Esophagus muscularis mucosa (tissue), 4 donors: ENCODE measurements at places on chromosomes 5 and 9. TPM values are rescaled to one million over a fixed set of nuclear protein-coding genes. Genes with fewer than 3 reads are reported as not detected.

DNA sequence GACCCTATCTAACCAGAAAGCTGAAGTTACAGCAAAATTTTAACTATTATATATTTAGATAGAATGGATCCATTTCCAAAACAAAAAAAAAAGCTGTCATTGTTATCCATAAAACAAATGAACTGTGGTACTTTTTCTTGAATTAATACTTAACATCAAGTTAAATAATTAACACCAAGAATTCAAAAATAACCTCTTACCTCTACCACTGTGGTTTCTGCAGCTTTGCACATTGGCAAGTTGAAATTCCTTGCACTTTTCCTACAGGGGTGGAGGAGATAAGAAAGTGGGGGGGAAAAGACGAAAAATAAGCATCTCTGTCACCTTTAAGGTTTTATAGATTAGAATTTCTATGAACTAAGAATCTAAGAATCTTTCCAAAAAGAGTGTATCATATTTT is 30.0 kb downstream of the OXCT1 start:
- H3K36me3 ChIP-seq: peaks cover 27% of the 10 kb centered on the region
- no peak for DNase-seq
- H3K4me1 ChIP-seq: peaks cover 12% of the 10 kb centered on the region
- H3K27ac ChIP-seq: no peak overlapping the region

DNA sequence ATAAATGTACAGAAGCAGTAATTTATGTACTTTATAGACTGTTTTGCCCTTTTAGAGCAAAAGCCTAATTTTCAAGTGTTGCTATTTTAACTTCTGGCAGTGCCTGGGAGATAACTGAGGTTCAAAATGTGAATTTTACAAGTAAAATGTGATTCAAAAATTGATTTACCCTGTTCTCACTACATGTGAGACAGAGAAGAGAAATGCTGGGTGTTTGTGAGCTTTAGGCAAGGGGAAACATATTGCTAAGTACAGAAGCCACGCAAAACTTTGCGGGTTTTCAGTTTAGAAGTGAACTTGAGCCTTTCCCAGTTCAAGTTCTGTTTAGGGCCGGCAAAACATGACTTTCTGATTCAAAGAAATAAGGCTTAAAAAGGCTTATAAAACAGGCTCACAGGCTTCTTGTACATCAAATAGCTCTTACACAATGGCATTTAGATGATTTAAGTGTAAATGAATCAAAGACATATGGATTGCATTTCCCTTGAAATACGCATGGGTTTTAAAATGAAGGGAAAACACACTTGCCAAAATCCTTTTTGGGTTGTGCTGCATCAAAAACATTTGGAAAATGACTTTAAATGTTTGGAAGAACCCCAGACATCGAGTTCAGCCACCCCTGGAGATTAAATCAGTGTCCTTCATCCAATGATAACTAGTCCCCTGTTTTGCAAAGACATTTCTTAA is 370.8 kb upstream of the MEF2C start:
- DNase-seq: no peak
- H3K4me3 ChIP-seq: no peak overlapping the region
- H3K27ac ChIP-seq: no peak overlapping the region
- no peaks in the 10 kb centered on the region for H3K36me3 ChIP-seq
- H3K27me3 ChIP-seq: no peaks in the 10 kb centered on the region

DNA sequence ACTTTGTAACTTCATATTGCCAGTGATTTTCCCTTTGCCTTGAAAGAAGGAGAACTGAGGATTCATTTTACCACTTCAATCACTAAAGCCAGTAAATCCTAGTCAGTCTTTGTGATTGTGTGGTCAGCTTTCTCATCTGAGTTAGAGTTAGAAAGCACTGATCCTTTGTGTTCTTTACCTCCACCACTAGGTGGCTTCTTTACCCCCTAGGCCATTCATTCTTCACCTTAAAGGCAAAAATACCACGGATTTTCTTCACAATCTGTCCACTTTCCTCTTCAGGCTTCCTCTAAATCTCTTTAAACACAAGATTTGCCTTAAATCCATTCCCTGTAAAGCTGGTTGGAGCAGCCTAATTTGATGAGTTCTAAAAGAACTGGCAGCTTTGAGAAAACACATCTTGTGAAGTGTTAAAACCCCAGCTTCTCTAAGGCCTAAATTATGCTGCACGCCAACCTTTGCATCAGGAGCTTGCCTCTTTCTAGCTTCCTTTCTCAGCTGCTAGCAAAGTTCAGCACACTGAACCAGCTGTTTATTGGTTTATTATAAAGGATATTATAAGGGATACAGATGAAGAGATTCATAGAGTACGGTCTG is 20.4 kb downstream of the BDP1 start:
- no peak overlapping the region for H3K27ac ChIP-seq
- no peaks in the 10 kb centered on the region for H3K4me1 ChIP-seq
- peaks cover 77% of the 10 kb centered on the region for H3K36me3 ChIP-seq
- no peak for DNase-seq
- no peaks in the 10 kb centered on the region for H3K27me3 ChIP-seq
- no peak overlapping the region for H3K4me3 ChIP-seq

GRCh38 chr9:31519011-31519410 is 865.4 kb upstream of the ACO1 start:
- H3K27ac ChIP-seq: no peak overlapping the region
- no peaks in the 10 kb centered on the region for H3K36me3 ChIP-seq
- no peak overlapping the region for H3K4me3 ChIP-seq
- no peak for DNase-seq
- no peaks in the 10 kb centered on the region for H3K27me3 ChIP-seq
- no peaks in the 10 kb centered on the region for H3K4me1 ChIP-seq

Gene PCDHB3
- total RNA-seq: 1.1 TPM
